Type B pancreatic cell (in vitro differentiated cells): ENCODE measurements at places on chromosomes 5 and 9. TPM values are rescaled to one million over a fixed set of nuclear protein-coding genes. Genes with fewer than 3 reads are reported as not detected.

- DNase-seq, result no peak
These were observed 84.4 kb upstream of the ITGA1 start for GRCh38 chr5:52703321-52703720.

DNA sequence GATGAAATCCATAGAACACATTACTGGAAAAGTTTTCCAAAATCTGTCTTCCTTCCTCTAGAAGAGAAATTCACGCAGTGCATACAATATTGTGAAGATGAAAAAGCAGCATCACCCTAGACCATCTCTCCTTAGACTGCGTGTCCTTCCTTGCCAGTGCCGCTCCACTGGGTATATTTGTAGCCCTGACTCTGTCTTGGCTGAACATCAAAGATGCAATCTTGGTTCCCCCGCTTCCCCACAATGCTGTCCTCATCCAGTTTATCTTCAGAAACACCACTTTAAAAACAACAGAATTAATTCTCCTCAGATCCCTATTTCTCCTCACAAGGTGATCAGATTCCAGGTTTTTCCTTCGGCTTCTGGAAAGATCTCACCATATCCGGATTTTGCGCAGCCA, 53.9 kb downstream of the ROR2 start:
- DNase-seq, result no peak

DNA sequence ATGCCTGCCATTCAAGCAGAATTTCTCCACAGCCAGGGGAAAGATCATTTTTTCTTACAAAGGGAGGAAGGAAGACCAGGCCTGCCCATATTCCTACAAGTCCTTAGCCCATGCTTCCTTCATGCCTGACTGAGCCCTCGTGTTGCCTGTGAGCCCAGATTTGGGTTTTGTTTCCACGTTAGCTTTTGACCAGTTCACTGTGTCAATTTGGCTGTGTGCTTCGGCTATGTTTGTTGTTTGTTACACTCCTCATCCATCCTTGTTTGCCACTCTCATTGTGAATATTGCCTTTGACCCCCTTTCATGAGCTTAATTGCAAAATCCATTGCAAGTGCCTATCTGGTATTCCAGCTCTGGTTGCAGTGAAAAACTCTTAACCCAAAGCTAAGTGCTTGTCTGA, 84.7 kb upstream of the RIOK2 start:
- DNase-seq, result no peak

- DNase-seq, result no peak
These were observed 119.4 kb upstream of the RAI14 start for GRCh38 chr5:34536699-34537098.

GRCh38 chr5:169744336-169744735, 107.3 kb downstream of the DOCK2 start:
- DNase-seq, result no peak

GRCh38 chr9:69170231-69170630, 3.8 kb upstream of the TJP2 start:
- no peak for DNase-seq

DNA sequence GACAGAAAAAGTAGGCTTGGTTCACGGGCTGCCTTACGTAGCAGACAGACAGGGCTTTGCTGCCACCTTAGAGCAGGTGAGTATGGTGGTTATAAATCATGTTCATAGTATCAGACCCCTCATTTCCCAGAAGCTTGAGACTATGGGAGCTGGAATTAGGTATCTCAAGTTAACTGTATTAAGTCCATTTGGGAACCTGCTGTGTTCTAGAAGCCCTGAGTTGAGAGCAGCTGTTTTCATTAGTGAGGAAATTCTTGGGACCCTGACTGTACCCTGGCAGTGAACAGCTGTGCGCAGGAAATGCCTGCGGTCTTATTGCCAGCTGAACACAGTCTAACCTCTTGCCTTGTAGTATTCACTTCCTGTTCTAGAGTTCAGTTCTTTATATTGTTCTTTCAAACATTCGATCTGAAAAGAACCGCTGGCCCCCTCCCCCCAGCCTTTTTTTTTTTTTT, 29.8 kb downstream of the UGCG start:
- no peak for DNase-seq

Gene SAXO1
- 0.48 TPM in 1 of 2 replicates, not detected in the other for total RNA-seq

Gene CCIN
- total RNA-seq, result not detected in 2 replicates

Gene CDO1
- total RNA-seq, result 4.4 and 27.9 TPM in 2 replicates

Gene ARL14EPL
- not detected in 2 replicates for total RNA-seq
